ENCODE measurements at places on chromosomes 12 and 14.

DNA sequence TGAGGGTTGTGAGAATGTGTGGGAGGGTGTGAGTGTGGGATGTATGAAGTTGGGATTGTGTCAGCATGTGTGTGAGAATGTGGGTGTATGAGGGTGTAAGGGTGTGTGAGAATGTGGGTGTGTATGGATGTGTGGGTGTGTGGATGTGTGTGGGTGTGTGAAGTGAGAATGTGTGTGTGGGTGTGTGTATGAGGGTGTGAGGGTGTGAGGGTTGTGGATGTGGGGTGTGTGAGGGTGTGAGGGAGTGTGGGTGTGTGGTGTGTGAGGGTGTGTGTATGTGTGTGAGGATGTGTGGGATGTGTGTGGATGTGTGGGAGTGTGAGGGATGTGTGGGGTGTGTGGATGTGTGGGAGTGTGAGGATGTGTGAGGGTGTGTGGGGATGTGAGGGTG lies 37.0 kb downstream of the TMEM121 start:
- DNase-seq: no peak

- DNase-seq: no peak
These were observed 23.4 kb downstream of the MAP1LC3B2 start for GRCh38 chr12:116582610-116583009.

DNA sequence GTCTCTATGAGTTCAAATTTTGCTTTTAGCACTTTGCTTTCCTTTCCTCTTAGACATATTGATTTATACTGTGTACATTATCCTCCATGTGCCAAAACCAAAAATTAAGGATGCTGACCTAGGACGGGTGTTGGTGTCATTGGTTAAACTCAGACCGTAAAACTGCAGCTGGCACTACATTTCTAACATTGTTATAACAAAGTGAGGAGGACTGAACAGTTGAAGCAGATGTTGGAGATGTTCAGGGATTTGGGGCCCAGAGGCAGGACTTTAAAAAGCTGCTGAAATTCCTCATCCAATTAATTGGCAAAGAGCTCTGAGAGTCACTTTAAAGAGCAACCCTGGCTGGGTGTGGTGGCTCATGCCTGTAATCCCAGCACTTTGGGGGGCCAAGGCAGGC lies 72.4 kb downstream of the TMTC1 start:
- DNase-seq: no peak

- peak; percentile 33 for DNase-seq
These were observed 774 bp upstream of the MANSC4 start for GRCh38 chr12:27780612-27781408.

DNA sequence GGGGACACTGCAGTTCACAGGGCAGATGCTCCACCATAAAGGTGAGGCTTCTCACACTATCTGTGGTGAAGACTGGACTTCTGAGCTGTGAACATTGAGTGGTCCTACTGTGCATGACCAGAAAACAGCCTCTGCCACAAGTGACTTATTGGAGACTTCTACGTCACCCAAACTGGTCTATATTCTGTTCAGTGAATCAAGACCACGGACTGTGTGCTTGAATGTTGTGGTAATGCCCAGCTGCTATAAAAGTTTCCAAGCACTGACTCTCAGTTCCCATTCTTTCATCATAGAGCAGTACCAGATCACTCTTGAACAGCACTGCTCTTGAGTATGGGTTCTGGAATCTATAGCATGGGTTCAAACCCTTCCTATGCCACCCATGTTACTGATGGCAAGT lies 4.8 kb upstream of the PLEK2 start:
- DNase-seq: no peak

DNA sequence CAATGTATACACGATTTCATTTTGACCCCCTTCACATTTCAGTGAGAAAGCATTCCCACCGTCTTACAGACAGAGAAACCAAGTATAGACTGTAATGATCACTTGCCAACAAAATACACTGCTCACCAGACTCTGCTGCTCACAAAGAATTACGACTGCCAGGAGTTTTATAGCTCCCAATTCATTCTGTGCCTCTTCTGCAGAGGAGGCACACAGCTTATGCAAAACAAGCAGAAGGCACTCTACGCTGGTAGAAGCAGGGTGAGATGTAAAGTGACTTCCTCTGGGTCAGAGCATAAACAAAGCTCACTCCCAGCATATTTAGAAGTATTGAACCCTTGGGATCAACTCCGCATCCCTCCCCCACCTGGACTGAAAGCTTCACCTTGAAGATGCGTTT lies 14.6 kb downstream of the SPTB start:
- DNase-seq: no peak

DNA sequence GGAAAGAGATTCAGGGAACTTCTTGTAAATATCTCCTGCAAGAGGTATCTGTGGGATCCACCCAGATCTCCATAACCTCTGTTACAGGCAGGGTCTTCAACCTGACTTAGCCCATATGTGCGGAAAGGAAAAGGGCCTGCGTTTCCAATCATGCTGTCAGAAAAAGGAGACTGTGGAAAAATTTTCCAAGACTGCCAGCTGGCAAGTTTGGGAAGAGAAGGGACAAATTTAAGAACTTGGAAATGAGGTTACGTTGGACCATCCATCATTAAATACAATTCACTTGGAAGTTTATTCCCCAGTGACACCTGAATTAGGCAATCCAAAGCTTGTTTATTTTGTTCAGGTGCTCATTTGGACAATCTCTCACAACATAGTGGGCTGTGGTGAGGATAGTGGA lies 13.9 kb downstream of the PTHLH start:
- no peak for DNase-seq

DNA sequence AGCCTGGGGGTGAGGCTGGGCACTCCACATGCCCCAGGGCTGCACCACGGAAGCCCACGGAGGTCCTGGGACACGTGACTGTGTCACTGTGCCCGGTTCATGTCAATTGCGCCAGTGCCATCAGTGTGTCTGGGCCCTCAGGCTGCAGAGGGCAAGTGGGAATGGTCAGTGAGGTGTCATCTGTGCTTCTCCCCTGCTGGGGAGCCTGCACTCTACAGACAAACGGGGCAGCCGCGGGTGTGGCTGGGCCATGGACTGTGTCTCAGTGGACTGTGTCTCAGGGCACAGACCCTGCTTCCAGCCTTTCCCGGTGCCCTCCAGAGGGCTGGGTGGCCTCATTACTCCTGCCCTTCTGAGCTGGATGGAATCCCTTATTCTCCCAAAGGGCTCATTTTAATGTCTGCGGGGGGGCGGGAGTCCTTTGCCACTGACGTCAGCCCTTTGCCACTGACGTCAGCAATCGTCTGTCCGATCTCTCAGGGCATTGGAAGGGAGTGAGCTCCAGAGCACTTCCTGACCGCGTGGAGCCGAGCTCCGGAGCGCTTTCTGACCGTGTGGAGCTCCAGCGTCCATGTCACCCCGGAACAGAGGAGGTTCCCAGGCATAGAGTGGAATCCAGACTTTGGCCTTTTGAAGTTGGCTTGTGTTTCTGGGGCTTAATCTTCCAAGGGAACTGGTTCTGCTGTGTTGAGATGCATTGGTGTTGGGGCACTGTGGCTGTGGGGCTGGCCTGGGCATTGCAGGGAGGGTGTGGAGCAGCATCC lies 72.4 kb downstream of the ADGRD1 start:
- no peak for DNase-seq

DNA sequence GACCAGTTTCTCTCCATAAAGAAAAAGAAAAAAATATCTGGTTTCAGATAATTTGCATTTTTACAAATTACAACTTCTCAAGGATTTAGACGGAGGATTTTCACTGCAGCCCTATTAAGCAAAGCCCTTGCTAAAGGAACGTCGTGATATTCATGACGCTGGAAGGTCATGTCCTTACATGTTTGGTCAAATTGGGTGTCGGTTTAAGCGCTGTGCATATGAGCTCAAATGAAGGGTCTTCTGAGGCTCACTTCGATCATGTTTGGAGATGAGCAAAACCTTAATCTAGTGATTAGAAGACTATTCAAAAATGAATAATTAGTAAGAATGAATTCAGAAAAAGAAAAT lies 67.3 kb upstream of the USP15 start:
- DNase-seq: no peak

DNA sequence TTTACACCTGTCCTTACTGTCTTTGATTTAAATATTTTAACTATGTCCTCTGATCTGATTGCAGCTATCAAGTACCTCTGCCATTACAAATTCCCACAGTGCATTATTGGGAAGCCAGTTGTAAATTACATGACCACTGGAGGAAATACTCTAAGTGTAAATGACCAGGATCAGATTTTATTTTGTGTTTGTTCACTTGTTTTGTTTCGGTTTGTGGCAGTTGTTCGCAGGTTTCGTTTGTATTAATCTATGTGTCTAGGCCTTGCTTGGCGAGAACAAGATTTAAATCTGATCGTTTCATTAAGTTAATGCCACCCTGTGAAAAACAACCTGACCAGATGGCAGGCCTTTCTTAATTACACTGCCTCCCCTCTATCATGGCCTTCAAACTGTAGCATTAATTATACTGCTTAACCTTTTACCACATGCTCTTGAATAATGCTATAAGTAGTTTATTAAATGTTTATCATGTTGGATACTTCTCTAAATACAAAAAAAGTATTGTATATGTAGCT lies 990.1 kb downstream of the TMTC2 start:
- no peak for DNase-seq

GRCh38 chr12:50483488-50483887 lies 21.3 kb upstream of the DIP2B start:
- no peak for DNase-seq

DNA sequence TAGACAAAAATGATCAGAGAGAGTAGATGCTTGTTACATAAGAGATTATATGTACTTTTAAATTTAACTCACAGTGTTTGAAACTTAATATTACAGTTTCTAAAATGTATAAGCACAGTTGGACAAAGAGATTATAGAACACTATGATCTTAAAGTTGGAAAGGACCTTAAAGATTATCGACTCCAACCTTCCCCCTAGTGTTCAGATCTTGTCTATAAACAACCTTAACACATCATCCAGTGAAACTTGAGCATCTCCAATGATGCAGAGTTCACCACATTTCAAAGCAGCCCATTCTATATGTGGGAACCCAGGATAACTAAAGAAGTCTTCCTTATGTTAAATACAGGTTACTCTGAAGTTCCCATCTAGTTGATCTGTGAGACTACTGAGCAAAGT lies 480.8 kb downstream of the RMST start:
- no peak for DNase-seq

GRCh38 chr14:36014236-36014635 lies 162.3 kb downstream of the PTCSC3 start:
- DNase-seq: no peak

DNA sequence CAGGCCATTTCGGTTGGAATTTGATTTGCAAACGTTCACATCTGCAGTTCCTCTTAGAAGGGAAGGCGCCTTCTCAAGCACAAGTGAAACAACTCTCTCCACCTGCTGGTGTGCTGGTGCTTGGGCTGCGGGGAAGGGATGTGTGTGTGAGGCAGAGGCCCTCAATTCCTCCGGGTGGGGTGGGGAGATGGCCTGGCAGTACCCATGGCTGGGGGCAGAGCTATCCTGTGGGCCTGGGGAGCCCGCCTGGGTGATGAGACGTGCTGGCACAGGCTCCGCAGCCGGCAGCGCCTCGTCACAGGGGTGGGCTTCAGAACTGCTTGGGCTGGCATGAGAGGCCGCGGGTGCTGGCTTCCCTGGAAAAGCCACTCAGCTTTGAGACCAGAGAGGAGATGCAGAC lies 28.9 kb upstream of the TDRD9 start:
- no peak for DNase-seq

DNA sequence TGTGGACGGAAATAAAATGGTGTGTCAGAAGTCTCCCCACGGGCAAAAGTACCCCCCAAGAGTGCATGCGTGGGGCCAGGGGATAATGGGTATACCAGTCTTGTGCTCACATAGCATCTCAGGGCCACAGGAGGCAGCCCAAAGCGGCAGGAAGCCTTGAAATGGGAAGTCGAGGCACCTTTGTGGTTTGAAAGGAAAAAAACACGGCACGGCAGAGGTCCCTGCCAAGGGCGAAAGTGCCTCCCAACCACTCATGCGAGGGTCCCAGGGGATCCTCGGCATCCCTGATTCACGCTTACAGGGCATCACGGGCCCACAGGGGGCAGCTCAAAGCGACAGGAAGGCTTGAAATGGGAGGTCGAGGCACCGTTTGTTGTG lies 583.2 kb downstream of the ALG10 start:
- no peak for DNase-seq

- no peak for DNase-seq
These were observed 312.4 kb downstream of the FOXG1 start for GRCh38 chr14:29078810-29079522.

- no peak for DNase-seq
These were observed 267 bp downstream of the CFAP251 start for GRCh38 chr12:121918679-121919038.

- peak; percentile 65 for DNase-seq
These were observed 413.7 kb downstream of the PCNX1 start for GRCh38 chr14:71320734-71321573.

DNA sequence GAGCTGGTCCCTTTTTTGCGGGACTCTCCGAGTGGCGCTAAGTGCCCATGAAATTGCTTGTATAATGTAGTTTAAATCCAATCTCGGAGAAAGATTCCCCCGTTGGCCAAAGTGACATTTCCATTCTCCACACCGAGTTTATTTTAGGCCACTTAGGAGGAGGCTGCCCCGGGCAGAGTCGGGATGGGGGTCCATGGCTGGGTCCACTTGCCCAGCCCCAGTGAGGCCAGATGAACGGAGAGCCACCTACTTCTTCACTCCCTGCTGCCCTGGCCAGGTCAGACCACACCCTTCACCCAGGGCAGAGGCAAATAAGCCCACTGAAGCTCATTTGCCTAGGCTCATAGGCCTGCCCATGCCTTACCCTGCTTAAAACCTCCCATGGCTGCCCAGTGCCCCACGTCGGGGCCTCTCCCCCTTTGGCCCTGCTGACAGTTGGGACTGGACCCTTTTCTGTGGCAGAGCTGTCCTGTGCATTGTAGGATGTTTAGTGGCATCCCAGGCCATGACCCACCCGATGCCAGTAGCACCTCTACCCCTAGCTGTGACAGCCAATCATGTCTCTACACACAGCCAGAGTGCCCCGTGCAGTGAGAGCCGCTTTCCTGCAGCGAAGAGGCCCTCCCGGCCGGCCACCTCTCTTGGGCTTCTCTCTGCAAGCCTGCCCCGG lies 51.3 kb downstream of the FAM222A start:
- DNase-seq: no peak

DNA sequence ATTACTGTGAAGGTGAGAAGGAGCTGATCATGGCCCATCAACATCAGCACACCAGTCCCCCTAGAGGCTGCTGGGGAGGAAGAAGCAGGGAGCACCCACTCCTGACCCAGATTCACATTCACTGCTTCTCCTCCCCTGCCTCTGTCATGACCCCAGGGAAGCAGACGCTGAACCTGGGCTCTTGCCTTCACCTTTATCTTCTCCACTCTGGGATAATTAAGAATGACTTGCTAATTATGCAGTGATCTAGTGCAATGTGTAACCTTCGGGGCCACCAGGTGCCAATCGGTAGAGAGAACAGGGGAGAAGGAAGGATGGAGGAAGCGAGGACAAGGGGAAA lies 44.4 kb upstream of the IQSEC3 start:
- DNase-seq: no peak
